A172 (cell line): ENCODE measurements at places on chromosomes 6 and 20. TPM values are rescaled to one million over a fixed set of nuclear protein-coding genes. Genes with fewer than 3 reads are reported as not detected.

DNA sequence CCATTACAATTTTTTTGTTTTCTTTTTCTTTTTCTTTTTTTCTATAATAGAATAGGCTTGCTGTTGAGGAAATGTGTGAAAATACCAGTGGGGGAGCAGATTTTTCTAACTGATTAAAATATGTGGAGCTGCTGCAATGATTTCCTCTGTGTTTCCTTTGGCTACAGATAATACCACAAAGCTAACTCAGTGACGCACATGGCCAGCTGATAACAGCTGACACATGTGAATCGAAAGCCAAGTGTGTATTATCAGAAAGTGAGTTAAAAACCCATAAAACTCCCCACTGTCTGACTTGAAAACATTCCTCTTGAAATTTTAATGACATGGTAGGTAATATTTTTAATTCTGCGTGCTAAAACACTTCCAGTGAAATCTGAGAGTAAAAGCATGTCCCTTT lies 70.8 kb upstream of the AHI1 start:
- DNase-seq, result peak; percentile 52

GRCh38 chr20:61562897-61563504 lies 310.9 kb downstream of the CDH4 start:
- no peak for DNase-seq

DNA sequence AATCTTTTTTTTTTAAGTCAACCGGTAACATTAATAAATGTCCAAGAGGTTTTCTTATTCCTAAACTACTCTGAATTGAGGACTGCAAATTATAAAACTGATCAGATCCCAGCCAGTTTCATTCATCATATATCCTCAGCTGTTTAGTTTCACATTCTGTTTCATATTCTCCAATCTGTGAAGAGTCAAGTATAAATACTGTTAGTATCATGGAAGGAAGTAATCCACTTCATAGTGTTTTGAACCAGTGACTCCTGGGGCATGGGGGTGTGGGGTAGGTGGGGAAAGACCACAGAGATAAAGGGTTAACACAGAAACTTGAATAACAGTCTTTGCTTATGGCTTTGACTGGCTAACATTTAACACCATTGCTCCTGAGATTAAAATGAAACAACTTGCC lies 69.9 kb downstream of the FYN start:
- no peak for DNase-seq

GRCh38 chr6:14290041-14290771 lies 172.6 kb downstream of the CD83 start:
- DNase-seq, result no peak

Gene RAE1
- total RNA-seq, result 42.8 and 56.5 TPM in 2 replicates
